Stimulated activated CD4-positive, alpha-beta T cell treated with anti-CD3 and anti-CD28 coated beads, Interleukin-1b, Interleukin-23, amount 100 ng/mL, for 24 hours (primary cell): ENCODE measurements at places on chromosomes 6 and 20.

DNA sequence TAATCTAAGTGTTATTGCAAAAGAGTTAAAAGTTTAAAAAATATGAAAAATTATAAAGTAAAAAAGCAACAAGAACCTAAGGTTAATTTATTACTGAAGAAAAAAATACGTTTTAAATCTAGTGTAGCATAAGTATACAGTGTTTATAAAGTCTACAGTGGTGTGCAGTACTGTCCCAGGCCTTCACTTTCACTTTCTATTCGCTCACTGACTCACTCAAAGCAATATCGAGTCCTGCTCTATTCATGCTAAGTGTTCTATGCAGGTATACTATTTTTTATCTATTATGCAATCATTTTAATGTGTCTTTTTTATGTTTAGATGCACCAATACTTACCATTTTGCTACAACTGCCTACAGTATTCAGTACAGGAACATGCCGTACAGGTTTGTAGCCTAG is 113.0 kb downstream of the MANEA start:
- no peak for DNase-seq

DNA sequence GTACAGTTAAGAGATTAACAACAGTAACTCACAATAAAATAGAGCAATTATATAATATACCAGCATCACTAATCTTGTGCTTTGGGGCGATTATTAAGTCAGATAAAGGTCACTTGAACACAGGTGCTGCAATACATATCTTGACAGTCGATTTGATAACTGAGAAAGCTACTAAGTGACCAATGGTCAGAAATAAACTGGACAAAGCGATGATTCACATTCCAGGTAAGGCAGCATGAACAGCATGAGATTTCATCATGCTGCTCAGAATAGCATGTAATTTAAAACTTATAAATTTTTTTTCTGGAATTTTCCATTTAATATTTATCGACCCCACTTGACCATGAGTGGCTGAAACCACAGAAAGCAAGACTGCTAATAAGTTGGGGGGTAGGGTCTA is 15.9 kb upstream of the ADGRF5 start:
- DNase-seq: no peak

- no peak for DNase-seq
Observed at GRCh38 chr6:8245726-8246125, 143.4 kb upstream of the EEF1E1 start.

DNA sequence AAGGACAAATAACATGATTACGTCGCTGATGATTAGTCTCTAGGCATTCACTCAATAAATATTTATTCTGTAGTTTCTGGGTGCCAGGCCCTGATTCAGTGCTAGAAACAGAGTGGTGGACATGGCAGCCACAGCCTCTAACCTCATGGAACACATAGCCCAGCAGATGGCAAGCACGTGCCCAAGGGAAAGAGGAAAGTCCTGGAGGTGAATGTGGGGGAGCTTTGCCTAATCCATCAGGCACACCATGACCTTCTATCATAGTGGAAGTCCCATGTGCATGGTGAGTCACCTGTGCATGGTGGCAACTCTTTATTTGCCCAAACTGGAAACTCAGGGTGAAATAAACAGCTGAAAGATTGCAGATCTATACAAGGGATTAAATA is 143.0 kb upstream of the TNFAIP3 start:
- DNase-seq: no peak

DNA sequence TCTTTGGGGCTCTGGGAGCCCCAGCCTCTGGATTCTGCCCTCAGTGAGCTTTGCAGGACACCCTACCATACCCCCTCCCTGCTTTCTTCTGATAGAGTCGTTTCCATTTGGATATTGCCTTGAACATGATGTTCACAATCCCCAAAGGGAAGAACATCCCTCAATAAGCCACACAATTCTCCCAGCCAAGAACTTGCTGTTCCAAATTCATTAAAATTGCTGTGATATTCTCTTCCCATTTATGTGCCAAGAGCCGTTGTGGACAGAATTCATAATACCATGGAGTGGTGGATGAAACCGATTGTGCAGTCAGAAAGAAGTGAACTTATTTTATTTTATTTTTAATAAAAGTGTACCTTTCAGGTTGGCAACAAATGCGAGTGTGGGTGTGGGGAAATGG is 95.8 kb downstream of the DHX35 start:
- DNase-seq: no peak

DNA sequence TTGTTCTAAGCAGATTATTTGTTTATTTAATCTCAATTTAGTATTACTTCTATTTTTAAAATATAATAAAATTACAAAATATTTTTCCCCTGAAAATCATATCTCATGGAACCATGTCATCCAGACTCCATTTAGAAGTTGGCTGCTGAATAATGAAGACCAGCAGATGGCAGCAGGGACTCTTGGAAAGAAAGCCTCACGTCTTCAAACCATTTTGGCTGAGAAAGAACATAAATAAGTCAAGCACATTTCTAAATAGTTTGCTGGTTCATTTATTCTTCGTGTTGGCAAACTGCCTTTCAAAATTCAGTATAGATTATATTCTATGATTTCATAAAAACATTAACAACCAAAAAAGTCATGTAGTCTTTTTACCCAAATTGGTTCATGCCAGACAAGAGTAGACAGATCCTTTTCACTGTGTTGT is 71.7 kb downstream of the RCAN2 start:
- no peak for DNase-seq

DNA sequence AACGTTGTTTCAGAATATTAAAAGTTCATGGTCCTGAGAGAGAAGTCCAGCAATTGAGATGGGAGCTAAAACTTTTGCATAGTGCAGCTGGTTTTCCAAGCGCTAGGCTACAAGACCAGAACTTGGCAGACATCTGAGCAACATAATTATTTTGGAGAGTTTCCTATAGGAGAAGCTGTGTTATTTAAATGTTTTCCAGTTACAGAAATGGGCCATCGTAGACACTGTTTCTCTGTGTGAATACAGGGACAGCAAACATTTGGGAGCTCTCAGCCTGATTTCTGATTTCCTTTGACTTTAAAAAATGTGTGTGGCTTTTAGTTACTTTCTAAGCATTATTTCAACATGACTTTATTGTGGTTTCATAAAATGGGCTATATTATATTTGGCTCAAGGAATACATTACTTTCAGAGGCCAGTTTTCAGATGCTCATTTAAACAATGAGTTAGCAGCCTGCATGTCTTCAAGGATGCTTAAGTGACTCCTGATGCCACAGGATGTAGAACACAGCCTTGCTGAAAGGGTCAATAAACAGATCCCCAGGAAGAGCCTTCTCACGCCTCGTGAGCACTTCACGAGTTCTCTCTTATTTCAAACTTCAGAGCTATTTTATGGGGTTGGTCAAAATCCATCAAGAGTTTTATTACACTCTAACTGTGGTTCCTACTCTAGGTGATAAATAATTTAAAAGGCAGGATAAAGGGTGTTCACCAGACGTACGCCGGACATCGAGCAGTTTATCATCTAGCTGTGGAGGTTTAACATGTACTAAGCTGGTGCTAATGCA is 193.8 kb downstream of the SMOC2 start:
- no peak for DNase-seq

GRCh38 chr6:128111096-128111495 is 210.2 kb upstream of the THEMIS start:
- DNase-seq: no peak

DNA sequence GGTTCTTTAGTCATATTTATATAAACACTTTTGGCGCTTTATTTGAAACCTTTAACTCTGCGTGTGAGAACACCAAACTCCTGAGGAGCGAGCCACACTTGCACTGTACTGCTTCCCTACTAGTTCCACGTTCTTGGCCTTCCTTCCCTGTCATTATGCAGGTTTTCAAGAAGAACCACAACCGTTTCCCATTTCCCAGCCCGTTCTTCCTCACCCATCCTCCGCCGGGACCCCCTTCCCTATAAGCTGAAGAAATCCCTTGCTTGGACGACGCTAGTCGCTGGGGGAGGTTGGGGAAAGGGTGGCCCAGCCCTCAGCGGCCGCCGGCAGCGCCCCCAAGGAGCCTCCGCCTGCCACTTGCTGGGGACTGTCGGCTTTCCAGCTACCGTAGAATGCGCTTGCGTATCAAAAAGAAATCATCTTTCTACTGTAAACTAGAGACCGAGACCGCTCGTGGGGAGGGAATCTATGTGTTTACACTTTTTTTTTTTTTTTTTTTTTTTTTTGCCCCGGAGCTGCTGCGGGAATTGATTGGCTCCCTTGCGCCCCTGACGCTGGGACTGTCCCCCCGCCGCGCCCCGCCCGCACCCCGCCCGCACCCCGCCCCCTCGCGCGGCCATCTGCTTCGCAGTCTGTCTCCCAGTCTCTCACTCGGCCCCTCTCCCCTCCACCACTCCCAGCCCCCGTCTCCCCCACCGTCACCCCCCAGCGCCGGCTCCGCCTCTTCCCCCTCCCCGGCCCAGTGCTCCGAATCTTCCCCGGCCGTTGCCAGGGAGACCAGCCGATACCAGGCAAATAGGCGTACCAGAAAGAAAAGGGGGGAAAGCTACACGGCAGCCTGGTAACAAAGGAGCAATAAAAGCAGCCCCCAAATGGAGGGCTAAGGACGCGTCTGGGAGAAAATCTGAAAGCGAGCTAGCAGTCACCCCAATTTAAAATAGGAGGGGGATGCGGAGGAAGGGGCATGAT is 2.3 kb upstream of the MARCKS start:
- no peak for DNase-seq

- DNase-seq: no peak
Observed at GRCh38 chr6:159680104-159680503, 12.9 kb downstream of the SOD2 start.

- no peak for DNase-seq
Observed at GRCh38 chr6:11140056-11140455, 28.5 kb upstream of the ERVFRD-1 start.
